ENCODE measurements at places on chromosomes 5 and 9.

DNA sequence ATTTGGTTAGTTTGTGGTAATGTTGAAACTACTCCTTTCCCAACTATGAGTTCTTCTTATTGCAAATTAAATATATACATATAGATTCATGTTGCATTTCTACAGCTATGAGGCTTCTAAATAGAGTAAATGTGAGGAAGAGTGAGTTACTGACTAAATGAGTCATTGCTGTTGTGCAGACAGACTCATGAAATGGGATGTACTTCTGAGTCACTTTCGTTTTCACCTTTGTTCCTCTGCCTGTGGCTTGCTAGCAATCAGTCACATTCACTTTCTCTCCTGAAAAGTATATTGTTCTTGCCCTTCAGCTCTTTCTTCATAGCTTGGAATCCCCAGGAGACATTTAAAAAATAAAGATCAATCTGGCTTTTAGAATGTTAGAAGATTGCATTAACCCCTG lies 295.5 kb upstream of the SMC2 start:
- no peak for DNase-seq

DNA sequence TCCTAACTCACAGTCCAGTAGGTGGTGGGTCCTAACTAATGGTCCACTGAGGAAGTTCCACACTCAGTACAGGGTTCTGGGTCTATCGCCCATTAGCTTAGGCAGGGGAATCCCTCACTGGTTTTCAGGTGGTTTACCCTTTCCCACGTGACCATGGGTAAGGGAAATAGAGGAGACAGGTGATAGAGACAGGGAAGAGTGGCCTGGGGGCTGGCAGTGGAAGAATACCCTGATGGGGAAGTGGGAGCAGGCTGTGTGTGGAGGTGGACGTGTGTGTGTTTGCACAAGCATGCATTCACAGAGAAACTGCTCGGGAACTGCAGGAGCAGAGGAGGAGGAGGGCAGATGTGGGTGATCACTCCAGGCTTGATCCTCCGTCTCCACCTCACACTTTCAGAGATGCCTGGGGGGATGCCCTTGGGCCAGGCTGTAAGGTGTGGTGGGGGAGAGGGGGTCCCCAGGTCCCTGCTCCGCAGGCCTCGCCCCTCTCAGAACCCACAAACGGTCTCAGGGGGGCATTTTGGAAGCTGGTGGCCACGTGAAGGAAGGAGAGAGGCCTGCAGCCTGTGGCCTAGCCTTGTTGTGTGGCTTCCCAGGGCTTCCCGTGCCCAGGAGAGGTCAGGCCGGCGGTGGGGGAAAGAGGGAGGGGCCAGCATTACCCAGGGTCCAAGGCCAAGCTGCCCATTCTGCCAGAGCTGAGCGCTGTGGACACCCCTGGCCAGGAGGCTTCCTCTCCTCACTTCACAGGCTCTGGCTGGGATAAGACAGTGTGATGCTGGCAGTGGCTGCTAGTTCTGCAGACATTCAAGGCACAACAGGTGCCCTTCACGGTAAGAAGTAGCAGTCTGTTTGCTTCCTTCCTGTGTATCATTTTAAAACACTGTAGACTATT lies 80.0 kb downstream of the OTULIN start:
- DNase-seq, result no peak

GRCh38 chr5:31898036-31898632 lies 259.2 kb downstream of the PDZD2 start:
- no peak for DNase-seq

GRCh38 chr9:21902136-21902535 lies 92.1 kb downstream of the CDKN2A start:
- no peak for DNase-seq

DNA sequence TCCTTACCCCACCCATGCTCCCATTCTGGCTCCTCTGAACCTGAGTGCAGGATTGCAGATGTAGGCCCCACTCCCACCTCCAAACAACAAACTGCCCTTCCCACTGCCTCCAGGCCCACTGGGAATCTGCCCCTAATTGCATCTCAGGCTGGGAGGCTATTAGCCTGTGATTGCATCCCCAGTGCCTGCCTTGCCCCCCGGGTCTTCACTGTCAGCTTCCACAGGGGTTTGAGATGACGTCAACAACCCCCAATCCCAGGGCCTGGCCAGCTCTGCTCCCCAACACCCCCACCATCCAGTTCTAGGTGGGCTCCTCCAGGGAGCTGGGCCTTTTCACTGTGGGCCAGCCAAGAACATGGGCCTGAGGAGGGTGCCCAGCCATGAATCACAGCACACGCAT lies 91.5 kb downstream of the PCDH1 start:
- DNase-seq, result no peak

GRCh38 chr5:61142391-61142790 lies 19.9 kb downstream of the SMIM15 start:
- DNase-seq, result no peak

- DNase-seq, result no peak
These were observed 42.3 kb downstream of the SH3RF2 start for GRCh38 chr5:145978708-145979107.

DNA sequence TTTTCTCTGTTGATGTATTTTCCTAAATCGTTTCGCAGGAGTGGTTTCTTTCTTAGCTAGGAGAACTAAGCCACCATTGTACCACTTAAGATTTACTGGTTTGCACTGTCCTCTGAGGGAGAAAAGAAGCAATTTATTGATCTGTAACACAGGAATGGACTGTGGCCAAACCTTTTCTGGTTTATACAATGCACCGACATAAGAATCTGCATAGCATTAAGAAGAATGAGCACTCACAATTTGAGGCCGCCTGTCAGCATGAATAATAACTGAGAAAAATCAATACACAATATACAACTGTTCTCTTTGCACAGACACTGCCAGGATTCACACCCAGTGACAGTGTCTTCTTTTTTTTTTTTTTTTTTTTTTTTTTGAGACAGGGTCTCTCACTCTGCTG lies 168.6 kb upstream of the DMRT1 start:
- no peak for DNase-seq

DNA sequence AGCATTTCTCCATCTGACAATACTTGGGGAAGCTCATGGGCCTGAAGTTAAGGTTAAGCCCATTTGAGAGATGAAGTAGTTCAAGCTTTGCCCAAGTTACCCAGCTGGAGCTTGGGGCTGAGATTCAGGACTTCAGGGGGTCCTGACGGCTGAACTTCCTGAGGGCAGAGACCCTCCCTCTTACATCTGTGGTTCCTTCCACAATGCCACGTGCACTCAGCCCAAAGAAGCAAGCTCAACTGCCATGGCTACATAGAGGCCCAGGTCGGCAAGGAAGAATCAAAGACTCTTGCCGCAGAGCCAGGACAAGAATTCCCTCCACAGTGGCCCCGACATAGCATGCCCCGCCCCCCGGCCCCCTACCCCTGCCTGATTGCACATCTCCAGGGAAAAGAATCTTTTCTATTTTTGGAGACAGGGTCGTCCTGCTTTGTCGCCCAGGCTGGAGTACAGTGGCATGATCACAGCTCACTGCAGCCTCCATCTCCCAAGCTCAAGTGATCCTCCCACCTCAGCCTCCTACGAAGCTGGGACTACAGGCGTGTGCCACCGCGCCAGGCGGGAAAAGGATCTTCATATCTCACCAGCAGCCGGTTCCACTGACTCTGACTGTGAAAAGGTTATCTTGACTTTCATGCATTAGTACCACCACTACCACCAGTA lies 9.2 kb downstream of the PHF19 start:
- no peak for DNase-seq

- DNase-seq, result no peak
These were observed 23.6 kb upstream of the ANXA2R start for GRCh38 chr5:43063721-43064171.

Data from stimulated activated CD4-positive, alpha-beta T cell treated with anti-CD3 and anti-CD28 coated beads, TNF-alpha, amount 100 ng/mL, for 4 hours (primary cell).